Kidney epithelial cell (primary cell): ENCODE measurements at places on chromosomes 4 and X. TPM values are rescaled to one million over a fixed set of nuclear protein-coding genes. Genes with fewer than 3 reads are reported as not detected.

GRCh38 chrX:20267931-20268701 lies 1.4 kb upstream of the RPS6KA3 start:
- no peak for DNase-seq

DNA sequence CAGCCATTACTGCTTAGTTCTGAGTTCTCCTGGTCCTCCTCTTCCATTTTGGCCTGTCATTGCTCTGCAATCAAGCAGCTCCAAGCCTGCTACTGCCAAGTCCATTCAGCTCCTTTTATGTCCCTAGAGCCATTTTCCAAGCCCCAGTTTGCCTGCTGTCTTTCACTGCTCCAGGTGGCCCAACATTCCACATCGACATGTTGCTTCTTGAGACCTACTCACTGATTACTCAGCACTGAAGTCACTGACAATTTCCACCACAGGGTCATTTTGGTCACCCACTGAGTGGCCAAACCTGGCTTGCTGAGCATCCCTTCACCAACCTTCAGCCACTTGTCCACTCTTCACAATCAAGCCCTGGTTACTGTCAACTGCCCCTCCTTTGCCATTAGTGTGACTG lies 27.2 kb downstream of the LRIT3 start:
- no peak for DNase-seq

- no peak for DNase-seq
Observed at GRCh38 chr4:105067431-105067830, 79.2 kb upstream of the TET2 start.

DNA sequence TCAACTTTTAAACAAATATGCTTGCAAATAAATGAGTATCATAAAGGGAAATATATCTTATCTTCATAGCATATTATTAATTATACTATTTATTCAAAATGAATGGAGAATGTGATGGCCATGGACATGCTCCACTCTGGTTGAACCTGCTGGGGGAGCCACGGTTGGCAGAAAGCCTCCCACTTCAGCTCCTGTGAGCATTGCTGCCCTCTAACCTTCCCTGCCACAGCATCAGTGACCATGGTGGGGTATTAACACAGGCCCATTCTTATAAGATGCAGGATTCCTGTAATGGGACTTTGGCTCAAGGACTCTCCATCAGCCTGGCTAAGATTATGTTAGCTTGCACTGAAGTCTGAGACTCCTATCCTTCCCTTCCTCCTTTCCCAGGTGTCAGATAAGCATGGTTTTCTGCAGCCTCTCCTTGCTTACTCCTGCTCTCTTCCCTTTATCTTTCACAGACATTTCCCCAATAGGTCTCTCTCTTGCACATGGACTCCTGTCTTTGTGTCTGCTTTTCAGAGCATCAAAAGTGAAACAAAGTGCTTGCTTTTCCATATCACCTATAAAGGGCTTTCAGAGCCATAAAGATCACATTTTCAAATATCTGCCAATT lies 4.9 kb upstream of the ABRAXAS1 start:
- DNase-seq, result no peak

GRCh38 chr4:38987491-38987890 lies 44.7 kb downstream of the TMEM156 start:
- no peak for DNase-seq

Gene CLTRN
- total RNA-seq, result 0.50 and 2.0 TPM in 2 replicates

Gene DCLK2
- 2.3 and 3.4 TPM in 2 replicates for total RNA-seq
